ENCODE measurements at places on chromosomes 12 and 14.

DNA sequence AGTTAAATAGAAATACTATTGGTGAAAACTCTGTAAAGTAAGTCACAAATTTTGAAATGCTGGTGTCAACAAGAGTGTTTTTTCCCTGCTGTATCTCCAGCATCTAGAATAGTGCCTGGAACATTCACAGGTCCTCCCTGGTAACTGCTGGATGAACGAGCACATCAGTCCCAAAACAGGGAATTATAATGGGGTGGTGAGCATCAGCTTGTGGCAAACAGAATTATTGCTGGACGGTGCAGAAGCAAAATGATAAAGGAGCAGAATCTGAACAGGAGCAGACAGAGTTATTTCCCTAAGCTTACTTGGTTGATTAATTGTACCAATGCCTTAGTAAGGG lies 129.9 kb downstream of the GRIP1 start:
- H3K4me3 ChIP-seq, result no peak overlapping the region
- no peaks in the 10 kb centered on the region for H3K36me3 ChIP-seq
- DNase-seq, result no peak
- H3K27ac ChIP-seq, result no peak overlapping the region
- H3K4me1 ChIP-seq, result no peaks in the 10 kb centered on the region
- H3K27me3 ChIP-seq, result no peaks in the 10 kb centered on the region

GRCh38 chr12:108802101-108802961 lies 55.1 kb downstream of the SSH1 start:
- no peaks in the 10 kb centered on the region for H3K27me3 ChIP-seq
- H3K4me3 ChIP-seq, result peak overlapping the region; percentile 31
- DNase-seq, result no peak
- H3K27ac ChIP-seq, result peak overlapping the region; percentile 93
- H3K36me3 ChIP-seq, result peaks cover 30% of the 10 kb centered on the region

- no peak overlapping the region for H3K4me3 ChIP-seq
- DNase-seq, result no peak
- no peaks in the 10 kb centered on the region for H3K36me3 ChIP-seq
- no peaks in the 10 kb centered on the region for H3K4me1 ChIP-seq
- no peak overlapping the region for H3K27ac ChIP-seq
- no peaks in the 10 kb centered on the region for H3K27me3 ChIP-seq
Observed at GRCh38 chr12:107536613-107537012, 149.0 kb upstream of the PWP1 start.

- no peaks in the 10 kb centered on the region for H3K36me3 ChIP-seq
- H3K27ac ChIP-seq, result no peak overlapping the region
- peaks cover 15% of the 10 kb centered on the region for H3K4me1 ChIP-seq
- H3K4me3 ChIP-seq, result no peak overlapping the region
- no peaks in the 10 kb centered on the region for H3K27me3 ChIP-seq
- no peak for DNase-seq
Observed at GRCh38 chr12:59067083-59067482, 146.8 kb upstream of the LRIG3 start.

GRCh38 chr12:67752226-67752732 lies 103.7 kb downstream of the DYRK2 start:
- H3K36me3 ChIP-seq, result no peaks in the 10 kb centered on the region
- H3K27me3 ChIP-seq, result no peaks in the 10 kb centered on the region
- peaks cover 35% of the 10 kb centered on the region for H3K4me1 ChIP-seq

GRCh38 chr12:15165012-15165659 lies 56.1 kb downstream of the RERG start:
- H3K4me1 ChIP-seq, result peaks cover 6% of the 10 kb centered on the region
- DNase-seq, result no peak
- H3K36me3 ChIP-seq, result no peaks in the 10 kb centered on the region
- no peaks in the 10 kb centered on the region for H3K27me3 ChIP-seq

DNA sequence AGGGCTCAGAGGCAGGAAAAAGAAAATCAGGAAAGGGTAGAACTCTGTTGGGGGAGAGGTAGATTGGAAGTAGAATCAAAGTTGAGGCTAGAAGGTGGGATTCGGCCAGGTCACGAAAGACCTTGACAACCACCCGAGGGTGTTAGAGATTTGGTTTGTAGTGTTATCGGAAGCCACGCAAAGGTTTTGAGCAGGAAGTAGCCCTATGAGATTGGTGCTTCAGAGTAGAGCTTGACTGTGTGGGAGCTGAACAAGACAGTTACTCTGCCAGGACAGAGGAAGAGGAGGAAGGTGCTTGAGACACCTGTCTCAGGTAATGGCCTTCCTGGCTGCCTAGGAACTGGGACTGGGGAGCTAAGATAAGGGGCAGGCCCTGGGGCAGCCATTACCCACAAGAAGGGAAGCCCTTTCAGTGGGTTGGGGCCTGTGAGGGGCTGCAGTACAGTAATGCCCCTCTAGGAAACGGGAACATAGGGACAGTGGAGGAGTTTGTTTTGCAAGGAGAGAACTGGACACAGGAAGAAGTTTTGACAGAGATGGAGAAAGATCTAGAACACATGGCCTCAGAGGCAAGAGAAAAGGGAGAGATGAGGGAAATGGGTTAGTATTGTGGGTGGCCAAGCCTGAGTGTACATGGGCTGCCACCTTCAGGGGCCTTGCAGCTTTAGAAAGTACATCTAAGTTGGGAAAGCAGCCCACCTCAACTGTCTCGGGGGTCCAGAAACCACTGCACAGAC lies 73.5 kb downstream of the RIN3 start:
- no peak for DNase-seq
- no peaks in the 10 kb centered on the region for H3K27me3 ChIP-seq
- H3K27ac ChIP-seq, result peak overlapping the region; percentile 74
- H3K4me1 ChIP-seq, result peaks cover 25% of the 10 kb centered on the region

DNA sequence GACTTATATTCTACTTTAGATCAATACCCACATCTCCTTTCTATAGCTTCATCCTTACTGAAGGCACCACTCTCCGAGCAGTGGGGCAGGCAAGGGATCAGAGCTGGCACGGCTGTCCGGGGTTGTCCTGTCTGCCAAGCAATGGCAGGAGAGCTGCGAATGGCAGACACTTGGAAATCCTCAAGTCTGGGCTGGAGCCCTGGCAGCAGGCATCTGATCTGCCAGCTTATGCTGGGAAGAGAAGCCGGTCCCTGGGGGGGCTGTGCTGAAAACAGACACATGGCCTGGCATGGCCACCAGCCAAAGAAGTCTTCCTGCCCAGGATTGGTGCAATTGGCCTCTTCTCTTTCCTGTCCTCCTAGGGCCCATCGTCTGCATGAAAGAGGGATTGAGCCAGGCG lies 280.2 kb upstream of the PWP1 start:
- no peak for DNase-seq
- H3K4me3 ChIP-seq, result no peak overlapping the region
- H3K4me1 ChIP-seq, result no peaks in the 10 kb centered on the region
- no peaks in the 10 kb centered on the region for H3K36me3 ChIP-seq

- no peaks in the 10 kb centered on the region for H3K27me3 ChIP-seq
- H3K27ac ChIP-seq, result no peak overlapping the region
- no peaks in the 10 kb centered on the region for H3K36me3 ChIP-seq
- no peaks in the 10 kb centered on the region for H3K4me1 ChIP-seq
- no peak for DNase-seq
- no peak overlapping the region for H3K4me3 ChIP-seq
Observed at GRCh38 chr14:22802860-22803686, 12.2 kb downstream of the SLC7A7 start.

GRCh38 chr14:92969430-92969829 lies 46.5 kb downstream of the CHGA start:
- DNase-seq, result no peak
- H3K4me3 ChIP-seq, result no peak overlapping the region
- no peak overlapping the region for H3K27ac ChIP-seq
- no peaks in the 10 kb centered on the region for H3K27me3 ChIP-seq
- H3K36me3 ChIP-seq, result no peaks in the 10 kb centered on the region

DNA sequence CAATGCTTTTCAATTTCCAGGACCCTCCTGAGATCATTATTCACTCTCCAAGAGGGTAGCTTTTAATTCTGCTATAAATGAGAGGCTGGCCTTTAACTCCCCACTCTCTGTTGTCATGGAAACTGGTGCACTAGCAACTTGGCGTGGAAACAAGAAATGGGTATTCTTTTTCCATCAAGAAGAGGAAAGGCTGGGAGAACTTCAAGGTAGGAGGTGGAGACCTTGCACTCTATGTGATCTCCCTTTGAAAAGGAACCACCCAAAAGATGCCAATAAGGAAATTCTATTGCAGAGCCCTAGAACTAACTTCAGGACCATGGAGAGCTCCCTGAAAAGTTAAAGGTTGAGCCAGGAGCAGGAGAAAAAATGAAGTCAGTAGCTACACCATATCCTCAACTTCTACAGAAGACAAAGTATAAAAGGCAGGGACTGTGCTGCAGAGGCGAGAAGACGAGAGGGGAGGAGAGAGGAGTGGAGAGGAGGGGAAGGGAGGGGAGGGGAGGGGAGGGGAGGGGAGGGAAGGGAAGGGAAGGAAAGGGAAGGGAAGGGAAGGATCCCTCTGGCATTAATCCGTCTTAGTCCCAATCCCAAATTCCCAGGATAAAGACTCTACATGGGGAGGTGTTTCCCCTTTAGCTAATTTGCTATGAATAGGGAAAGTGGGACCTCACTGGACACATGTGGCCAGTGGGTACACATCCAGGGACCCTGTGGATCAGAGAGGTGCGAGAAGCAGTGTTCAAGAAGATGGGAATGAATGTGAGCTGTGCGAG lies 46.7 kb upstream of the FICD start:
- H3K27me3 ChIP-seq, result no peaks in the 10 kb centered on the region
- H3K4me3 ChIP-seq, result no peak overlapping the region
- no peak overlapping the region for H3K27ac ChIP-seq
- no peak for DNase-seq

DNA sequence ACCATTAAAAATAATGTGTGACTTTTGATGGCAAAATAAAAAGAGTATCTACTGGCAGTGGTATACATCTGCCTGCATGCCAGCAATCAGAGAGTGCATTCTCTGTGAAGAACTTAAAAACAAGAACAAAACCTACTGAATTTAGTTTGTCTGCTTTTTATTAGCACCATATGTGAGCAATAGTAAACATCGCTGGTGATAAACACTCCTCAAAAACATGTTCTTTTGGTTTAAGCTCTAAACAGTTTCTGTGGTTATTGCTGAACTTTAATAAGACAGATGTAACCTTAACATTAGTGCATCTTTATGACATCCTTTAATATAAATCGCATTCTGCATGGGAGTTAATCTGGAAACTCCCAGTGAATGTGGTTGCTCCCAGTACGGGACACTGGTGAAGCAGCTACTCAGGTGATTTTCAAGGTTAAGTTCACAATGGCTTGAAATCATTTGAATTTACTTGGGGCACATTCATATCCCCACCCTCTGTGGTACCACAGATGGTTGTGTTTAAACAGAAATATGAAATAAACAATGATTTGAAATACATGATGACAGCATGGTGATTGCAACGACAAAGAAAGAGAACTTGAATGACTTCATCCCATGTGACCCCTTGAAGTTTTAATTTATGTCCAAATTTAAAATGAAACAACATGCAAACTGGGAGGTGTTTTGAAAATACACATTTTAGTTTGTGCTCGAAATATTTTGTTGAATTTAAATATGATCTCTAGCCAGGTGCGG lies 285.9 kb downstream of the FOXN3 start:
- no peaks in the 10 kb centered on the region for H3K27me3 ChIP-seq
- no peak overlapping the region for H3K27ac ChIP-seq
- no peaks in the 10 kb centered on the region for H3K4me1 ChIP-seq
- no peak for DNase-seq
- H3K36me3 ChIP-seq, result no peaks in the 10 kb centered on the region

DNA sequence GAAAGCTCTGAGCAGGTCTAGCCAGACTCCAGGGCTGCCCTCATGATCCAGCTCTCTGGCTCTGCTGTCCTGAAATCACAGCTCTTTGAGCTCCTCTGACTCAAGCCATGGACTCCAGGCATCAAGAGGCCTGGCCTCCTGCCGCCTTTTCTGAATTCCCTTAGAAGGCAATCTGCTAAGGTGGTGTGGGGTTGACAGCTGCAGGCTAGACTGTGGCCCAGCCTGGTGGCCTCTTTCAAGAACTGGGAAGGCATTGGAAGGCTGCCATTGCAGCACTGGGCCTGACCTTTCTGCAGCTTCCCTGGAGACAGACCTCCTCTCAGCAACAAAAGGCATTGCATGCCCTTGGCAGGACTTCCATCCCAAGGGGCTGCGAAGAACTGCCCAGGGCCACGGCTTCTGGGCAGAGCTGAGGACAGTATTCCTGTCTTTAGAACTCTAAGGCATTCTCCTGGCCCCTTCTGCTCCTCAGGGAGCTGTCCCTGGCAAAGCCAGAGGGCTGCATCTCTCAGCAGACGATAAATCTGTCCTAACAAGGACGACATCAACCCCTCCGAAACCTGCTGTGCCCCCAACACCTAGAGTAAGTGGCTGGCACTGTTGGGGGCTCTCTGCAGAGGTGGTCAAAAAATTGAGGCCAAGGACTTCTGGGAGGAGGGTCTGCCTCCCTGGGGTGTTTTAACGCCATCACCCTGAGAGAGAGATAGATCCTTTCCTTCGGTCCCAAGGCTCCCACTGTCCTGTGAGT lies 115.6 kb downstream of the RBM19 start:
- H3K27me3 ChIP-seq, result no peaks in the 10 kb centered on the region
- H3K4me1 ChIP-seq, result peaks cover 20% of the 10 kb centered on the region
- no peak for DNase-seq
- H3K27ac ChIP-seq, result peak overlapping the region; percentile 58
- no peak overlapping the region for H3K4me3 ChIP-seq
- H3K36me3 ChIP-seq, result peaks cover 3% of the 10 kb centered on the region

GRCh38 chr12:111412830-111413441 lies 7.2 kb downstream of the SH2B3 start:
- peaks cover 68% of the 10 kb centered on the region for H3K4me1 ChIP-seq
- DNase-seq, result no peak
- H3K27ac ChIP-seq, result peak overlapping the region; percentile 78
- H3K4me3 ChIP-seq, result no peak overlapping the region
